ENCODE measurements at places on chromosomes 12 and 14.

- DNase-seq: no peak
These were observed 2.8 kb upstream of the TSPAN8 start for GRCh38 chr12:71160585-71160984.

DNA sequence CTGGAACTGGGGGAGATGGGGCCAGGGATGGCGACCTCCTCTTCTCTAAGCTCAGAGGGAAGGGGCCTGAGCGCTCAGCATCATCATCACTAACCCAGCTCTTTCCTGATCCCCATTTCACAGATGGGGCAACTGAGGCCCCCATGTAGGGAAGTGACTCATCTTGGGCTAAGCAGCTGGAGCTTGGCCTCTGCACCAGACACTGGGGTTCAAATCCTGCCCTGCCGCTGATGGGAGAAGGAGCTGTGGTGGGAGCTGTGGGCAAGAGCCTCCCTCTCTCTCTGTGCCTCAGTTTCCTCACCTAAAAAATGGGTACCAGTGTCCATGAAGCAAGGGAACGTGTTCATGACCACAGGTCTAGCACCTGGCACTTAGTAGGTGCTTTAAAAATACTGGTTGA lies 2.6 kb upstream of the TRPV4 start:
- DNase-seq: no peak

DNA sequence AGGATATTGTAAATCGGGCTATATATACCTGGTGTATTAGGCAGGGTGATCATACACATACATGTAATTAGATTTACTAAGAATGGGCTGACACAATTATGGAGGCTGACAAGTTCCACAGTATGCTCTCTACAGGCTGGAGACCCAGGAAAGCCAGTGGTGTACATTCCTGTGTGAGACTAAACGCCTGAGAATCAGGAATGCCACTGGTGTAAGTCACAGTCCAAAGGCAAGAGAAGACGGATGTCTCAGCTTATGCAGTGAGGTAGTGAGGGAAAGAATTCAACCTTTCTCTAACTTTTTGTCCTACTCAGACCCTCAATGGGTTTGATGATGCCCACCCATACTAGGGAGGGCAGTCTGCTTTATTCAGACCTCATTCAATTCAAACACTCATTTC lies 57.1 kb downstream of the METTL25 start:
- DNase-seq: no peak

- DNase-seq: no peak
These were observed 3.7 kb downstream of the SH2B3 start for GRCh38 chr12:111409403-111409779.

- no peak for DNase-seq
These were observed 16.9 kb downstream of the PTPRQ start for GRCh38 chr12:80460972-80461371.

DNA sequence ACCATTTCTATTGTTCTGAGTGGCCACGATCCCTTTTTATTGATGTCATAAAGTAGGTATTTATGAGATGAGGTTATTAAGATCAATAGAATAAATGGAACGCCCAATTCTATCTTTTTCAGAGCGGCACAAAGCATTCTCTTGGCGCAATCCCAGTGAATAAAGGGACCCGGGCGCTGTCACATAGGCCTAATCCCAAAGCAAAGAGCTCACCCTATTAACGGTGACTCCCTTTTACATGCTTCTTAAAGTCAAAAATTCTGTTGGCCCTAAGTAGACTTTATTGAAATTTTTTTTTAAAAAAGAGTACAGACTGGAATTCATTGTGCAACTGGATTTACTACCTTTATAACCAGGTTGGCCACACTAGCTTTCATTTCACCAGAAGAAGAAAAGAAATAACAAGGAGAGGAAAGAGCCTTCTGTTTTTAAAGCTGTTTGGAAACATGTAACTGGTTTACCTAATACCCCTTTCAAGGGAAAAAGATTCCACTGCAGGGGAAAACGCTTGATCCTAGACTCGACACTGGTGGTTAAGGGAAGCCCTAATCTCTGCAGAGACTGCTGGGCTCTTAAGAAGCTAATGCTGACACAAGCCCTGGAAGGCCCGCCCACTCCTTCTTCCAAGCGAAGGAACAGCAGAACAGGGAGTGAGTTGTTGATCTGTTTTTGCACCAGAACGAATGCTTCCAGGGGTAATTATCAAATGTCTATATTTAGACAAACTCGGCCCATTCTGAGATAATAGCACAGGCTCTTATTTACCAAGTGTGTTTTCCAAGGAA lies 381.2 kb downstream of the BCL11B start:
- no peak for DNase-seq

- DNase-seq: no peak
These were observed 668.1 kb downstream of the MED13L start for GRCh38 chr12:115609347-115609746.

DNA sequence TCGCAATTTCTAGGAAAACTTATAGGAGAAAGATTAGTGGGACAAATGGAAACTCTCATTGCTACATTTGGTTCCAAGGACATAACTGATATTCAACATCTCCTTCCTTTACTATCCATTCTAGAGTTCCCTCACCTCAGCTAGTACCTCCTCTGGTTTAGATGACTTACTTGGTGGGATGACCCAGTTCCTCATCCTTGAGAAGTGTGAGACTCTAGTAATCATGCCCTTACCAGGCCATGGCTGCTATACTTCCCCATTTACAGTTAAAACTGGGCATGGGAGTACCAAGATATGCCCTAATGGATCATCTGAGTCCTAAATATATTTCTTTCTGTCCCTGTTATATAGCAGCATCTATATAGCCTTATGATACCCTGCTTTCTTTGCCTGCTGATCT lies 58.1 kb downstream of the IFT81 start:
- DNase-seq: no peak

DNA sequence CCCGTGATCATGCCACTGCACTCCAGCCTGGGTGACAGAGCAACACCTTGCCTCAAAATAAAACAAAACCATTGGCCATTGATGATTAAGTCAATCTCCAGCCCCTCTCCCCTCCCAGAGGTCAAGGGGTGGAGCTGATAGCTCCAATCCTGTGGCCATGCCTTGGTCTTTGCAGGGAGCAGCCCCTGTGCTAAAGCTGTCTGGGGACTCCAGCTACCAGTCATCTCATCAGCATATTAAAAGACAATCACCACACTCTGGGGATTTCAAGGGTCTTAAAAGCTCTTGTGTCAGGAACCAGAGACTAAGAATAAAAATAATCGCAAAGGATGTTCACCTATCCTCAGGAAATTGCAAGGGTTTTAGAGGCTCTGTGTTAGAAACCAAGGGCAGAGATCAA lies 30.6 kb downstream of the HCAR2 start:
- DNase-seq: no peak

GRCh38 chr14:102573591-102574046 lies 18.8 kb upstream of the RCOR1 start:
- DNase-seq: no peak

DNA sequence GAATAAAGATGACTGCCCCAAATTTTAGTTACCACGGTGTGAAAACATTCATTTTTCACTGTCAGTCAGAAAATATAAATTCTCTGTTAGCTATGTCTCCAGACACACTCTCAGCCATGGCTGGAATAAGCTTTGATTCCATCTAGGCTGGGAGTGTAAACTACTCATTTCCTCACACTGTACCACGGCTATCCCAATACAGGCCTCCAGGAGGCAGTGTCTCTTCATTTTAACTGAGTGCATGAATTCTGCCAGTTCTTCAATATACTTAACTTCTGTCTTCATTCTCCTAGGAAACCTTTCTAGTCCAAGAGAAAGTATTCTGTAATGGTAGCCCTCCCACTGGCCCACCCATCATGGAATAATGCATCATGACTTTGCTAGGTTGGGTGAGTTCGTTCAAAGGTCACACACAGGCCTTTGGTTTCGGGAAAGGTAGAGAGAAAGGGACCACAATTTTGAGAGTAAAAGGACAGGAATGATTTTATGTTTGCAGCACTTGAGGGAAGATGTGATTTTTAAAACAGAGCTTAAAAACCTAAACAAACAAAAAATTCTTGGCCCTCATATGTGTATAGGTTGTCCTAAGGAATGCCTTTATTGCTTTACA lies 381.1 kb downstream of the SEC23A start:
- no peak for DNase-seq

- no peak for DNase-seq
These were observed 30.5 kb downstream of the ALX1 start for GRCh38 chr12:85310456-85311076.

- no peak for DNase-seq
These were observed 370.2 kb downstream of the ADGRD1 start for GRCh38 chr12:131323879-131324278.

- DNase-seq: no peak
These were observed 49.9 kb upstream of the PTPRO start for GRCh38 chr12:15272376-15272775.

GRCh38 chr12:57621497-57622292 lies 10.5 kb downstream of the ARHGEF25 start:
- DNase-seq: no peak

- no peak for DNase-seq
These were observed 3.1 kb upstream of the STRN3 start for GRCh38 chr14:31029016-31029970.

DNA sequence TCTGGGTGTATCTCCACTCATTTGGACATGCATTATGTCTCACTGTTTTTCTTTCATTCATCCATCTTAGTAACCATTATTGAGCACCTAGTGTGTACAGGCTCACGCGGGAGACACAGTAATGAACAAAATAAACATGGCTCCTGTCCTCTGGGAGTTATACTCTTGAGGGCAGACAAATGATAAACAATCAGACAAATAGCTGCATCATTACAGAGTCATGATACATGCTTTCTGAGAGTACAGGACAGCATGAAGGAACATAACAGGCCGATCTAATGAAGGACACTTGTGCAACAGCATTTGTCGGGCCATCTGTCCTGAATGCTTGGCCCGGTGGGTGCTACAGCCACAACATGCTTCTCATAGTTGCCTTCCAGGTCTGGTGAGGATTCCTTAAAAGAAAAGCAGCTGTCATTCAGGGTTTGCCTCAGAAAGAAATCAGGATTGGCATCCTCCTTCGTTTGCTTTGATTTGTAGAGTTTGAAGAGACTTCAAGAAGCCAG lies 77.2 kb upstream of the EGLN3 start:
- no peak for DNase-seq

DNA sequence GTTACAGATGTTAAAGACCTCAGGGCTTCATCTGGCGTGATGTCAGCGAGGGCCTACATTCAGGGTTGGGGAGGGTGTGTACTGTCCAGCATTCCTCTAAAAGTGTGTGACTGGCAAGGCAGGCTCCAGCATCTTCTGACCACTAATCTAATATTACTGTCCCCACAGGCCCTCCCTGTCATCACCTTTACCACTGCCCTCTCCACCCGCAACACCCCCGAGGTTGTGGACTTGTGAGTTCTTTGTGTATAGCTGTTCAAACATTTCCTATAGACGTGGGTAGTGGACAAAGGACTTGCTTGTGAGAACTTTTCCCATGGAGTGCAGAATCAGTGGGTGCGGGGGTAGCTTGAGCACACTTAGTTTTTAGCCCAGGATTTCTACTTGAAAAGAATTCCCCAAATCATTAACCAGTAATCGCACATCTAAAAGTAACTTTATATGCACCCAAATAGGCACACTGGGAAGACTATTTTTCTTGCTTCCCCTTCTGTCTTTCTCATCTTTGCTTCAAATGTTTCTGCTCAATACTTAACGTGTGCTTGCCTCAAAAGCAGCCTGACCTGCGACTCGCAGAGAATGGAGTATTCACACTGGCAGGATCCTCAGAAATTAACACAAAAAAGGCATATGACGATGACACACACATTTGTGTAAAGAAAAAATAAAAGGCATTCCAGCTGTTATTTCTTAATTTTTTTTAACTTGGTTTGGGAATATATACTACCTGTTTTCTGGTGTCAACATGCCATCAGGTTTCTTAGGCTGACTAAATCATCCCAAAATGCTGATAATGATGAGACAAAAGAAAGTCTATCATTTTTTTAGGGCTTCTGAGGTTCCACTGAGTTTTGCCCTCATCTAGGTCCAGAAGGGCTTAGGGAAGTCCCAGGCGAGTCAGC lies 158.4 kb upstream of the HIF1A start:
- DNase-seq: no peak

DNA sequence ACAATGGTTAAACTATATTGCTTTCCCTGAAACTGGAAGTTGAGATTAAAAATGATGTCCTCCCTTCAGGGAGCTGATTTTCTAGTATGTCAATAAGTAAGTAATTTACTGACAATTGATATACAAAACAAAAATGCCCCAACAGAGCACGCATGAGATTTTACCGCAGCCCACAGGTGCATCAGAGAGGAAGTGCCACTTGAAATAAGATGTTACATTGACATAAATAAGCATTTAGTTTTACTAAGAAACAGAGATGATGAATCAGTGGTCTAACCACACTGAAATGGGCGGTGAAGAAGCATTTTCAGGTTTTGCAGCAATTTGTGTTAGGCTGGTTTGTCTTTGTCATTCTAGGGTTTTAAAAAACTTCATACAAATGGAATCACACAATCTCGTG lies 8.8 kb upstream of the CLECL1 start:
- DNase-seq: no peak

DNA sequence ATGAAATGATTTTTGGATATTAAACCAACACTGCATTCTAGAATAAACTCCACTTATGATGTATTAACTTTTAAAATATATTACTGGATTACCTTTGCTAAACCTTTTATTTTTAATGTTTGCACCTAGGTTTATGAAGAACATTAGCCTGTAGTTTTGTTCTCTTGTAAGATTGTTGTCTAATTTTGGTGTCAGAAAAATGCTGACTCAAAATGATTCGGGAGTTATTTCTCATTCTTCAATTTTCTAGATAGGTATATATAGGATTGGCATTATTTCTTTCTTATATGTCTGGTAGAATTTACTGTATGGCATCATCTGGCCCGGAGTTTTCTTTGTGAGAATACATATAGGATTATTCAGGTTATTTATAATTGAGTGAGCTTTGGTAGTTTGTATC lies 54.6 kb downstream of the MAP4K5 start:
- no peak for DNase-seq

DNA sequence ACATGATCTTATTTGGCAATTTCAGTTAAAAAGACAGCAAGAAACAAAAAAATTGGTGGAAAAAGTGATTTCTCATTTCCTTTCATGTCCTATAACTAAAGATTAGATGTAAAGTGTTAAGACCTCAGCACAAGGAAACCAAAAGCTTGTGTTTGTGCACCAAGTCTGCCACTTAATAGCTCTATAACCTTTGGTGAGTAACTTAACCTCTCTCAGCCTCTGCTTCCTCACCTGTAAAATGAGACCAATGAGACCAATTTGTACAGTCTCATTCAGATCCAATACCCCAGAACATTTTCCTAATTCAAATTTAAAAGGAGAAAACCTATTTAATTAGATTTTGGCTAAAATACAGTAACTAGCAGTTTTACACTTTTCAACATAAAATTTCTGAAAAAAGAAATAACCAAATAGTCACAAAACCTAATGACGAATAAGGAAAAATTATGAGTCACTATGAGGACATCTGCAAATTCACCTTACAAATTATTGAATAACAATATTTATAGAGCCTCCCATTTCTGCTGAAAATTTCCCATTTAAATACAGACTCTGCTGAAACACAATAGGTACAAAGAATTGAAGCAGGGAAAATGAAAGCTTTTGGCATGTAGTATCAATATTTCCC lies 71.1 kb downstream of the EPS8 start:
- DNase-seq: no peak

GRCh38 chr12:100303831-100304230 lies 36.9 kb downstream of the SCYL2 start:
- no peak for DNase-seq

- DNase-seq: no peak
These were observed 21.0 kb downstream of the KTN1 start for GRCh38 chr14:55600784-55601561.

- DNase-seq: no peak
These were observed 44.4 kb upstream of the CHPT1 start for GRCh38 chr12:101653030-101653429.

- DNase-seq: no peak
These were observed 157.4 kb downstream of the KLHL28 start for GRCh38 chr14:44804391-44804790.
